Ascending aorta (tissue), 2 donors: ENCODE measurements at places on chromosomes 13 and 19. TPM values are rescaled to one million over a fixed set of nuclear protein-coding genes. Genes with fewer than 3 reads are reported as not detected.

PDX1 gene
- total RNA-seq = not detected

PSG6 gene
- total RNA-seq = not detected

HIPK4 gene
- not detected for total RNA-seq

KIR2DL1 gene
- total RNA-seq = not detected

ZNF91 gene
- 28.5 TPM for total RNA-seq

ZNF83 gene
- 29.1 TPM for total RNA-seq

VRK3 gene
- 27.6 TPM for total RNA-seq

PRTN3 gene
- not detected for total RNA-seq

PSG1 gene
- not detected for total RNA-seq

PPP2R1A gene
- 215 TPM for total RNA-seq
